HT-29 (cell line): ENCODE measurements at places on chromosomes 4 and X.
A peak's percentile ranks its signal among the peaks of the same experiment; 100 is the strongest.

DNA sequence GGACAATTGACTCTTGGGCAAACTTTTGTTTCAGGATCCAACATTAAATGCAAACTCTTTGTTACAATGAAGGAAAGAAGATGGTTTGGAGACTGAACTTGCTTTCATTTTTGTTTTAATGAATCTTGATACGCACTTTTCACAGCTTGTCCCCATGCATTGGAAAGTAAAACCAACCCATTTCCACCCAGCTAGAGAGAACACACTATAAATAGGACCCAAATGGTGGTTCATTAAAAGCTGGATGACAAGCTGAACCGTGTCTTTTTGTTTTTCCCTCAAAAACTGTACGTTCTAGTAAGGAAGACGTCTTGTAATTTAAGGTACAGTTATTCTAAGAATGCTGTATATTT, 95.3 kb upstream of the EGFL6 start:
- DNase-seq, result no peak

DNA sequence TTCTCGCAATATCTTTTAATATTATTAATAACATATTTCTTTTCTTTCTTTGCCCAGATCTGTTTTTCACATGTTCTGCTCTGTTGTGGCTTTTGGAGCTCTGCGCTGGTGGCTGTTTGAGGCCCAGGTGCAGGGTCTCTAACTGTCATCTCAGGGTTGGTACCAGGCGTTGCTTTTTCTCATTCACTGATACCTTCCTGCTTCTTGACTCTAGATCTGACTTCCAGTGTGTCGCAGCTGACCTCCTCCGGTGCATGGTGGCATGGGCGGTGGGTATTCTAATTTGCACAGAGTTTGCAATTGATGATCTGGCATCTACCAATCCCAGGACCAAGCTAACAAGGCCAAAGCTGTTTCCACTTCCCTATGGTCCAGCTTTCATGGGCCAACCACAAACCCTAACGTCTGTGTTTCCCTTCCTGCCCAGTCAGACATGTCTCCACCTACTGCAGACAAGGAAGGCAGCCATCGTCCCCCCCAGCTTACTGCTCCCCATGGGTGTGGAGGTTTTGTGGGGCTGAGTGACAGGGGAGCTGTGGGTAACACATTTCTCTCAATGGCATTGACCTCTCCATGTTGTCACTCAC, 25.2 kb downstream of the LETM1 start:
- no peak for DNase-seq

DNA sequence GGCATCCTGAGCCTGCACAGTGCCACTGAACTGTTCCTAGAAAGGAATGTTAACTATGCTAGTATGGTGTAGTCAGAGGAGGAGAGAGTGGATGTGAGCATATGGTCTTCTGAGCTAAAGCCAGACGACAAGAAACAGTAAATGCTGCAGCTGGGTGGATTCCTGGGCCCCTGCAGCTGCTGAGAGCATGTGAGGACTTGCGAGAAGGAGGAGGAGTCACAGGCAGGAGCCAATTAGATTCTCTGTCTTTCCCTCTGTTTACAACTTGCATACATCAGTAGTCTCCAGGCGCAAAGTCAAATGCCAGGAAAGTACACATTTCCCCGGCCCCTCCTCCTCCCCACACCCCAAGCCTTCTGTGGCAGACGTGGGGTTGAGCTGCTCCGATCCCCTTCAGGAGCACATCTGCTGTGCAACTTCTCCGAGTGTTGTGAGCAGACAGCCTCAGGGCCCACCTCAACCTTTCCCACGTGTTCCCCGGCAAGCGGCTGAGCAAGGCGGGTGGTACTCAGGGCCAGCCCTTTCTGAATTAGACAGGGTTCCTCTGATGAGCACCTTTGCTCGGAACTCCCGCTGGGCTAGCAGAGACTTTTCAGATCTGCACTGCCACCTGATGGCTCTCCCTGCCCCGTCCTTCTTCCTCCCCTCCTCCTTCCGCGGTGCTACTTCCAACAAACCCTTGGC, 108.7 kb upstream of the ATP6AP2 start:
- DNase-seq, result peak; percentile 38

GRCh38 chr4:42306221-42307109, 90.8 kb upstream of the SHISA3 start:
- DNase-seq, result no peak

GRCh38 chrX:15834827-15835595, 19.6 kb downstream of the AP1S2 start:
- no peak for DNase-seq

DNA sequence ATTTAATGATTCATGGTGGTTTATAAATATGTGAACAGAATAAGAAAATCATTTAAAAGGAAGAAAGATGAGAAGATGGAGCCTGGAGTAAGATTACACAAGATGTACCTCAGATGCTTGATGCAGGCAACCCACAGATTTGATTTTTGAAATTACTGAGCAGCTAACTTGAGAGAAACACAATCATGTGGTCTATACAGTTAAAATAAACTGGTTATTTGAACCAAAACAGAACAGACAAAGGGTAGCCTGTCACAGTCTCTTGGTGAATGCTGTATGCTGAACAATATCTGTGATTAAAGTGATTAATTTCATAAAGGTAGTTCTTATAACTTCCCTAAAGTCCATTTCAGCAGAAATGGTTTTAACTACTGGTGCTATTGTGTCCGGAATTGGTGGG, 4.2 kb downstream of the PI4K2B start:
- no peak for DNase-seq

DNA sequence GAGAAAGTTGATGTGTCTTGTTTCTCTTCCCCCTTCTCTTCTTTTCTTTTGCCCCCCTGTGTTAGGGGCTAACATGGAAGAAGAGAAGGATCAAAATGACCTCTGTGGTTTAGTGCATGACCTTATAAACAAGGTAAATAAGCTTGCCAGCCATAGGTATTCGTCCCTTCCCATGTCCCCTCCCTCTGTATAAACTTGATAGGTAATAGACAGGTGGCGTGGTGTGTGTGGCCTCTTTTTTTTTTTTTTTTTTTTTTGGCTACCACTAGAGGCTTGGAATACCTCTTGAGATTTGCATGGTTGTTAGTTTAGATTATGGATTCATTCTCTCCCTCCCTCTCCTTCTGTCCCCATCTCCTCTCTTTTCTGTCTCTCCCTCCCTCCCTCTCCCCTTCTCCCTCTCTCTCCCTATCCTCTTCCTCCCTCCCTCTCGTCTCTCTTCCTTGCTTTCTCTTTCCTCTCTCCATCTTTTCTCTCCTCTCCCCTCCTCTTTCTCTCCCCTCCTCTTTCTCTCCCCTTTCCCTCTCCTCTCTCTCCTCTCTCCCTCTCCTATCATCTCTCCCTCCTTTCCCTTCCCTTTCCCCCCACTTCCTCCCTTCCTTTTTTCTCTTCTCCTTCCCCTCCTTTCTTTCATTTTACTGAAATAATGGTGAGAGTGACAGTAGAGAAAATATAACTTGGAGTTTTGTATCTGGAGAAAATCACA, 134.4 kb downstream of the AFF1 start:
- no peak for DNase-seq

- DNase-seq, result no peak
These were observed 13.9 kb downstream of the CSN2 start for GRCh38 chr4:69951602-69952001.

GRCh38 chr4:79466621-79467020, 58.6 kb upstream of the GK2 start:
- DNase-seq, result no peak

DNA sequence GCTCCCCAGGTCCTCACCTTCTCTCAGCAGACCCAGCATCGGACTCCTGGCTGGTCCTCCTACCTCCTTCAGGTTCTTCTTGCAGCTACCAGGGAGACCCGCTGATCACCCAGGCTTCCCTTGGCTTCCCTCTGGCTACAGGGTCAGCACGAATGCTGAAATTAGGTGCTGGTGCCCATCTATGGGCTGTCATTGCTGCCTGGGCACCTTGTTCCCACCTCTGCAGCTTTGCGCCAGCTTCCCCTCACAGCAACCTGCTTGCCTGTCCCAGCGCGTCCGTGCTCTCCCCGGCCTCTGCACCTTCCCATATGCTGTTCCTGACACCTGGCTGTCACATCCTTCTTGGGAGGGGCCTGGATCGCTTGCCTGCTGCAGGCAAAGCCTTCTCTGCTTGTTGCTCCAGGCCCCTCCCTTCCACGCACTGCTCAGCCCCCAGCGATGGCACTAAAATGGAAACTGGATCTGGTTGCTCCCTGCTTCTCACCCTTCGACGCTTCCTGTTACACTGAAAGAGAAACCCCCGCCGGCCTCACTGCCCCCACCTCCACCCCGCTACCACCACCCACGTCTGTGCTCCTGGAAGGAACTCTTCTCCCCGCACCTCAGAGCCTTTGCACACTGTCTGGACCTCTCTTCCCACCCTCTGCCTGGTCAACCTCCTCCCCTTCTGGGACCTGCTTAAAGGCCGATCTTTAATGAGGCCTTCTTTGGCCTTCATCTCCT, 22.2 kb downstream of the C4orf50 start:
- DNase-seq, result no peak

DNA sequence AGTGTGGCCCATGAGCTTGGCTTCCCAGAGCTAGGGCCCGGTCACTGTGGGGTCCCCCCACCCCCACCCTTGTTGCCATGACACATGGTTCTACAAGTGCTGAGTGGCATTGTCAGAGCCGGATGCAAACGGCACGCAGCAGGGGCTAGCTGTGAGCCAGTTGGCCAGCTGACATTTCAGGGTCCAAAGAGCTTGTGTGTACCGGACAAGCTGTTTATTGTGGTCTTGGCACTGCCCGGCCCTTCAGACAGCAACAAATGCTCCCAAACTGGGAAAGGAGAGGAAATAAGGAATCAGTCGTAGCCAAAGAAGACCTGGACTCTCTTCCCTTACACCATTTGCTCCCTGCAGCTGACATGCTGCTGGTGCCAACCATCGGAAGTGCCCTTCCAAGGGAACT, 36.8 kb downstream of the TSC22D3 start:
- DNase-seq, result no peak

- no peak for DNase-seq
These were observed 30.7 kb downstream of the ADAM29 start for GRCh38 chr4:174948826-174949225.

- DNase-seq, result no peak
These were observed at the start of gene MAGEA10 for GRCh38 chrX:152138388-152138784. MAGEA10 (minus strand) TSS chrX:152138577; CDS start chrX:152135620, 2,957 bp downstream.

DNA sequence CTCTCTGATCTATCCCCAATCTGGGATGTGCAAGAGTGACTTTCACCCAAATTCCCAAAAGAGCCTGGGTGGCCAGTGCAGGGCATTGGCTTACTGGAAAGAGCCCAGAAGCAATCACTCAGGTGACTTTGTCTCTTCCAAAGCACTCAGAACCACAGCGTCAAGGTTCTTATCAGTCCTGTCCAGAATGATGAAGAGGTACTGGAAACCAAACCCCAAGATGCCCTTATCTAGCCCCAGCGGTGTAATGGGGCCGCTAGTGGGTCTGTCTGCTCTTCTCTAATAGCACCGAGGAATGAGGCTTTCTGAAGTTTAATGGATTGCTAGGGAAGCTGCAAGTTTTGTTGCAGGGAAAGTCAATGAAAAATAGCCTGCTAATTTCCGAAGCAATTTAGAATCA, 21.6 kb downstream of the CLNK start:
- DNase-seq, result no peak

DNA sequence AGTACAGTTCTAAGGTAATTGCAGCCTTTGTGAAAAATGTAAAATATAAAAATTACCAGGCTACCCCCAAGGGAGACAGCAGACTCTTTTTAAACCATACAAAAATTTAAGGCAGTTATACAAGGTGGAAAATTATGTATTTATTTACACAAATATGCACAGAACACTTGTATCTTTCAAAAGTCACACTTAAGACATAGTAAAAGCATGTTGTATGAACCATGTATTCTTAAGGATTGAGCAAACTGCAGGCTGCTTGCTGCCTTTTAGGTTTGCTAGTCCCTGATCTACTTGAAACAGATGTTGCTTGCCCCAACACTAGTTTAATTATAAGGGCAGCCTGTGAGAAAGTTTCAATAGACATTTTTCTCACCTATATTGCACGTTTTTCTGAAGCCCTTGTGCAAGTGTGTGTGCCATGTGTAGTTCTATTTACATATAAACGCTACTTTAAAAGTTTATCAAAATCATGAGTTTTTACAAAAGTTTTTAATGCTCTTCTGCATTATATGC, 72.8 kb downstream of the PRSS12 start:
- no peak for DNase-seq

GRCh38 chrX:7280520-7280919, 132.6 kb upstream of the PUDP start:
- no peak for DNase-seq

DNA sequence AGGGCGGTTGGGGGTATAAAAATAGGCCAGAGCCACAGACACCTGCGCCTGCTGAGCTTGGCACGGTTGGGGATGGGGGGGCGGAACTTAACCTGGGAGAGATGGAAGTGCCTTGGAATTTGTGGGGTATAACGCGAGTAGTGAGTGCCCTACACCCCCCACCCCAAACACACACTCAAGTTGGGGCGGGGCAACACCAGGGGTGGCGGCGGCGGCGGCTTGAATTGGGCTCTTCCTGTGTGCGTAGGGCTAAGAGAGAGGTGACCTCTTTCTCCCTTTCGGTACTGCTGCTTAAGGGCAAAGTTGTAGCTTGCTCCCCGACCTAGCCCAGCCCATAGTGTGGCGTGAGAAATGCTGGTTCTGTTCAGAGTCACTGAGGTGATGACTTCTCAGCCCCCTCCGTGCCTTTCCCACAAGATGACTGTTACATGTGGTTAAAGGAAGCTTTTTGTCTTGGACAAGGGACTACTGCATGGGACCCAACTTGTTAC, 839 bp downstream of the STK26 start:
- DNase-seq, result peak; percentile 34

DNA sequence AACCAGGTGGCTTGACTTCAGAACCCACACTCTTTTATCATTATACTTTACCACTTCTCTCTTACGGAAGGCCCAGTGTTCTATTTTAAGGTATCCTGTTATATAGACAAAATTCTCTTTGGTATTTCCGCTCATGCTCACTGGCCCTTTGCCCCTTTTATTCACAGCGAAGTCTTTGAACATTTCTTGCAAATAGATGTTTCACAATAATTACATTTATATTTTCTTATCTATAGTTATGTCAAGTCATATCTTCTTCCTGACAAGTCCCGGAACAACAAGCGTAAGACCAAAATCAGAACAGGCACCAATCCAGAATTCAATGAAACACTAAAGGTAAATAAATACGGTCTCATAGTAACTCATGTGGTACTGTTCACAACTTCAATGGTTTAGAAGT, 102.0 kb downstream of the SYTL5 start:
- DNase-seq, result no peak

- DNase-seq, result no peak
These were observed 22.3 kb upstream of the VSIG1 start for GRCh38 chrX:108022491-108023089.

GRCh38 chr4:99054428-99054994, 34.1 kb downstream of the ADH5 start:
- no peak for DNase-seq
